HuH-7 (cell line): ENCODE measurements at places on chromosomes 12 and 14.

DNA sequence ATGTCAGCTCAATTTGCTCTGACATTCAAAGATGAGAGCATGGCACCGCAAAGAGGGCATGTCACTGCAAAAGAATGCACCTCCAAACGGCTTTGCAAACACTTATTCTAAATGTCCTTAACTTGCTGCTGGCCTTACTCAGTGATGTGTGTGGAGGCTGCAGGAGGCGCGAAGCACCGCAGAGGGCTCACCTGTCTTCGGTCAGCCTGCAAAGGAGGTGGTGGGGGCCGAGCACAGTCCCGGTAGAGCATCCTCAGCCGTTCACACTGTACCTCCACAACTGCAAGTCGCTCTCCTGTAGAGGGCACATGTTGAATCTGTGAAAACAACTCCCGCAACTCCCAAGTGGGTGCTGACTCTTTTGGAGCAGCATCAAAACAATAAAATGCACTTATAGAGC lies 93.8 kb downstream of the TRAFD1 start:
- no peak for DNase-seq

DNA sequence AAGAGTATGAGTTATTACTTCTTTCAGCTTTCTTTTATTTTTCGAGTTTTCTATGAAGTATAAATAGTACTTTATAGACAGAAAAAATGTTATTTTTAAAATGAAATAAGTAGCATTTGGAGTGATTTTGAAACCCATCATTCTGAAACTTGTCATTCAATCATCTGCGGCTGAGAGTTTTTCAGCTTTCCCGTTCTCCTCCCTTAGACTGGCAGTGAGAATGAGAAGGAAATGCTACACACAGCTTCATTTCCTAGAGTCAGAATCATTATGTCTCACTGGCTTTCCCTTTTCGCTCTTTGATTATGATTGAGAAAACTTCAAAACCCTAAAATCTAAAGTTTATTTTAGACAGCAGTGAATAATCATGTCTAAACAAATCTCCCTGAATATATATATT lies 33.7 kb upstream of the GNPNAT1 start:
- DNase-seq = no peak

- no peak for DNase-seq
Observed at GRCh38 chr14:47276931-47277330, 398.5 kb downstream of the MDGA2 start.

- no peak for DNase-seq
Observed at GRCh38 chr12:126355346-126355745, 1290.1 kb downstream of the AACS start.

DNA sequence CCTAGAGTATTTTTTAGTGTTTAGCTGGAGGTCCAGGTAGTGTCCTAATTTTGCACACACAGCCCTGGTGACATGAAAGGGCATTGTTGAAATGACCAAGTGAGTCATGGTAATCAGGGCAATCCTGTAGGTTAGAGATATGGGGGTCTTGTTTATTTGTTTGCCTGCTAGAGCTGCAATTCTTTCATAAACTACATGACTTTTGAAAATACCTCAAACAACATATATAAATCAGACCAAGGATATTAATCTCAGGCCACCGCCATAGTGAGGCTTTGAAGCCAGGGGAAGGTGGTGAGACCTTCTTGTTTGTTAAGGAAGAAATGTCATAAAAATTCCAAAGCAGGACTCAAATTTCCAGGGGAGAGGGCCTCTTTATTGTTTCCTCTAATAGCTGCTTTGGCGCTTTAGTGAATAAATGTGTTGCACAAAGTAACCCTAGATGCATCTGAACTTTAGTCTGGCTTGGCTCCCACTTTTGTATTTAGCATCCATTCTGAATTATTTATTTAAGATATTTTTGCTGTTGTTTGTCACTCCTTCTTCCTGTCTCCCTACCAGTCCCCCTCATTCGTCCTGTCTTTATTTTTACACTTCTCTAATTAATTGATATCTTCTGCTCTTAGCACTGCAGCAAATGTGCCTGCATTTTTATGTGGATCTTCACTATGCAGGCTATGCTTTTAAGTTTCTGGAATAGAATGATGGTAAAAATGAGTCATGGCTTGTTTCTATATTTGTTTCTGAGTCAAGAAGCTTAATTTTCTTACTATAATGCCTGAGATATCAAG lies 430.3 kb downstream of the RAD51B start:
- peak; percentile 28 for DNase-seq

- no peak for DNase-seq
Observed at GRCh38 chr12:8605057-8605456, 7.6 kb downstream of the AICDA start.

DNA sequence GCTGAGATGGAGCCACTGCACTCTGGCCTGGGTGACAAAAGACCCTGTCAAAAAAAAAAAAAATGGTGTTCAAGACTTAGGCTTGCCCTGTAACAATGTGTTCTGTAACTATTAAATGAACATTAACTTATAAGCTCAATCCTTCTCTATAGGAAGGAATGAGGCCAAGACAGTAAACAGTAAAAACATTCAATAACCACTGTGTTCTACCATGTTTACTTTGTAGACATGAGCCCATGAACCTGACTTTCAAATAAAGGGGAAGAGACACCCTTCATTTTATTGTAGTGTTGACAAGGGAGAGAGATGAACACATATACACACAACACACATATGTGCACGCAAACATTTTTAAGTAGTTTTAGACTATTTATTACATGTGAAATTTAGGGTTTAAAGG lies 20.1 kb upstream of the RASSF3 start:
- no peak for DNase-seq

DNA sequence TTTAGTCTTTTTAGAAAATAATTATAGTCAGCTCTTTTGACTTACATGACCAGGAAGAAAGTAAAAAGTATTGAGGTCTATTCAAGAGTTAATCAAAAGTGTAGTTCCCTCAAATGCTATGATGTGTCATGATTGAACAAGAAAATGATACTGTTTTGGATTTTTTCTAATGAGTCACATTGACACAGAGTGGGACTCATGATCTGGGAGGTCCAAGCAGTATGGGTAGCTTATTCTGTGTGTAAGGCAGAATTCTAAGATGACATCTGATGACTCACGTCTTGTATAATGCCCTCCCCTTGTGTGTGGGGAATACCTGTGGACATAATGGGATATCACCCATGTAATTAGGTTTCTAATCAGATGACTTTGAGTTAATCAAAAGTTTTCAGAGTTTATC lies 178.1 kb upstream of the DDHD1 start:
- no peak for DNase-seq

GRCh38 chr12:95418142-95418541 lies 55.8 kb upstream of the METAP2 start:
- no peak for DNase-seq

- no peak for DNase-seq
Observed at GRCh38 chr14:92340931-92341330, 18.0 kb downstream of the SLC24A4 start.

DNA sequence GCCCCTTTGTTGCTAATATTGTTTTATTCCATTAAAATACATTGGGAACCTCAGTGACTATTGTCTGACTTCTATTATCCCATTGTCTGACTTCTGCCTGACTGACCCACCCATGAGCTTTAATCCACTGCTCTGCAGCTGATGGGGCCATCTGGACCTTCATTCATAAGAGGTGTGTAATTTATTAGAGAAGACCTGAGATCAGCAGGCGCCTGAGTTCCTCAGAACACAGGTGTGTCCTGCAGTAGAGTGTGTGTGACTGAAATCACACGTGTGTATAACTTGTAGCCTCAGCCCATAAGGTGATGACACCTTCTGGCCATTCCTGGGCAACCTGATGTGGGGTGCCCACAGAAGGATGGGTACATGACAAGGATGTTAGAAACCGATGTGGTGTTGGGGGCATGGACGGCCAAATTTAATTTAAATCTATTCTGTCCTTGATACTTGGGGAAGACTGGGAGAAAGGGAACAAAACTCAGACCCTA lies 821.0 kb downstream of the TMEM121 start:
- DNase-seq = no peak

DNA sequence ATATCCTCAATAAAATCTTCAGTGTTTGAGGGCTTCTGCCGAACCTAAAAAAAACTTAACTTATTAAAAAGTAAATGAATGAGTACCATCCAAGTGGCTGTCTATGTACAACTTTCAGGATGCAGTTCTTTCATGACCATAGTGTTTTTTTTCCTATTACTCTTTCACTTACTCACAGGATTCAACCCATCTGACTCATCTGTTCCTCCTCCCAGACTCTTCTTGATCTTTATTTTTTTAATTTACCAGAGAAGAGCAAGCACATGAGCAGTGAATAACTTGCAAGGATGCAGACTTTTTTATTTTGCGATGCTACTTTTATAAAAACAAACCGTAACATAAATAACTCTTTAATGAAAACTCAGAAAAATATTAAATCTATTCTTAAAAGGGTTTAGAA lies 24.5 kb downstream of the RECQL start:
- DNase-seq = no peak

GRCh38 chr12:126537961-126538530 lies 1472.8 kb downstream of the AACS start:
- DNase-seq = no peak

DNA sequence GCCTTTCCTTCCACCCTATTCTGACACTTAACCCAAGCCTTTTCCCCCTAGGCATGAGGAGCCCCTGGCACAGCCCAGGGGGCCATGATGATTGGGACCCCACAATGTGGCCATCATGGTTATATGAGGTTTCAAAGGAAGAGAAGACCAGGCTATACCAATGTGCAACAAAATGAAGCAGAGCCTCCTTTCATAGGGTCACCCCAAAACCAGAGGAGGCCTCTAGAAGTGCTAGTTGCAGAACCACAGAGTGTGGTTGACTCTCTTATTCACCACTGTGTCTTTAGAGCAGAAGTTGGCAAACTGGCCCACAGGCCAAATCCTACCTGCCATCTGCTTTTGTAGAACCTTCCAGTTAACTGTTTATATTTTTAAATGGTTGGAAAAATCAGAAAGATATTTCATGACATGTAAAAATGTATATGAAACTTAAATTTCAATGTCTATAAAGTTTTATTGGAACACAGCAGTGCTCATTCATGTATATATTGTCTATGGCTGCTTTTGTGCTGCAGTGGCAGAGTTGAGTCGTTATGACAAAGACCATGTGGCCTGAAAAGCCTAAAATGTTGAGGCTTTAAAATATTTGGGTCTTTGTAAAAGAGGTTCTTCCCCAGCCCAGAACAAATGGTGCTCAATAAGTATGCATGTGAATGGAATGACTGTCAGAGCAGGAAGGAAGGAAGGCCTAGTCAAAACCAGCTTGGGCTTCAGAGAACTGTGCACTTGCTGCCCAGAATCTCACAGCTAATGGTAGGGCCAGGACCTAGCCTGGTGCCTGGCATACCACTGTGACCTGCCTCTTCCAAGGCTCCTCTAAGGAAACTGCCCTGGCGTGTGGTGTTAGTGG lies 49.2 kb downstream of the SUSD6 start:
- DNase-seq = no peak

DNA sequence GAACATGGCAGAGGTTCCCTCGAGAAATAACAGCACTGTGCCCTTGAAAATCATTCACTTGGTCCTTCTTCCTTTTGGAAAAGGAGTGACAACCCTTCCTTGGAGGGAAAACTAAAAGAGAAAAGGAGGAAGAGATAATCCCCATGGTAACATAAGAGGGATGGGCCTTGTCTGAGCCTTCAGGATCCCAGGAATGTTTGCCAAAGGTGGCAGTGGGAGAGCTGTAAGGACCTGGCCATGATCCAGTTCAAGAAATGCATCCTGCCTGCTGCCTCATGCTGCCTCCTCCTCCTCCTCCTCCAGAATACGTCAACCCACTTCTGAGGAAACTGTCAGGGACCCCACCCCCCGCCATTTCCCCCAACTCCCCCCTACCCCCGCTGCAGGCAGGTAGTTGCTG lies 118.8 kb downstream of the KCNK10 start:
- DNase-seq = no peak

DNA sequence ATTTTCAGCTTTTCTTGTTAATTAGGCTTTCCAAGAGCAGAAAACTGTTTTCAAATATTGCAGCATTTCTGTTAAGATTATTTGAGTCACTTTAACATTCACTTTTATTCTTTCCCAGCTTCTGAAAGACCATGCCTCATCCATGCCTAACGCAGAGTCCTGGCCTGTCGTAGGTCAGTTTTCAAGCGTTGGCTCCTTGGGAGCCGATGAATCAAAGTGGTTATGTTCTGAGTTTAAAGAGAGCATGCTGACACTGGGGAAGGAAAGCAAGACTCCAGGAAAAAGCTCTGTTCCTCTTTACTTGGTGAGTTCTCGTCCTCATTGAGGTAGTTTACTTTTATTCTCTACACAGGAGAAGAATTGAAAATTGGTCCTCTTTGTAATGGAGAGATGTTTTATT lies 33.1 kb downstream of the TDP1 start:
- no peak for DNase-seq

DNA sequence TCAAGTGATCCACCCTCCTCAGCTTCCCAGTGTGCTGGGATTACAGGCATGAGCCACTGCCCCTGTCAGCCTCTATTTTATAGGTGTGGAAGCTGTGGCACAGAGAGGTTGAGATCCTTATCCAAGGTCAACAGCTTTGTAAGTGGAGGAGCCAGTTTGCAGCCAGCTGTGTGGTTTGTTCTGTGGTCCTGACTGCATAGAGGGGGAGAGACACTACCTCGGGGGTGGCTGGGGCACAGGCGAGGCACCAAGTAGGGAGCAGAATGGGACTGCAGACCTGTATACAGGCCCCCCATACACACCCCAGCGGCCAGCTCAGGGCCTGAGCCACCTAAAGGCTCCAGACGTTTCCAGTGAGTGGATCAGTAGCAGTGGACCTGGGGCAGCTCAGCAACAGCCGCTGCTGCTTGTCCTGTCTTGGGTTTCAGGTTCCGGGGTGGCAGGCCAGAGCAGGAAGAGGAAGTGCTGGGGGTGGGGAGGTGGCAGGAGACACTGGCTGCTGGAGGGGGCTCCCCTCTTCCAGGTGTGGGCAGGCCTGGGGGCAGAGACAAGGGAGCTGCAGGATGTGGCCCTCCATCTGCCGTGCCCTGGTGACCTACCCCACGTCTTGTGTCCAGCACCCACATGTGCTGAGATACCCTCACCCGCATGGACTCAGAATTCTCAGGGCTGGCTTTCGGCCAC lies 11.0 kb downstream of the ORAI1 start:
- DNase-seq = no peak

DNA sequence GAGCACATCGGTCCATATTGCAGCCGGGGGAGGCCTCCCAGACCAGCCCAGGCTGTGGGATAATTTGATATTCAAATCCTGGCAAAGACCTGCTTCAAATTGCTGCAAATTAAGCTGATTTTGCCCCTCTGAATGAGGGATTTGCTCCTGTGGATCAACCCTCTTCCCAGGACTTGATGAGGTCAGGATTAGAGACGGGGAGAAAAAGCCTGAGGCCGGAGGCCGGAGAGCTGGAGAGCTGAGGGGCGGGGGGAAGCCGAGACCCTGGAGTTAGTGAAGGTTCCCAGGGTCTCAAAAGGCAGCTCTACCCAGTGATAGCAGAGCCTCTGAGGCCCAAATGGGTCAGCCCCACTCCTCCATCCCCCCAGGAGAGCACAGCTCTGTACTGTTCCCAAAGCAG lies 17.5 kb upstream of the VSX2 start:
- no peak for DNase-seq
